ENCODE measurements at places on chromosomes 11 and 22.

DNA sequence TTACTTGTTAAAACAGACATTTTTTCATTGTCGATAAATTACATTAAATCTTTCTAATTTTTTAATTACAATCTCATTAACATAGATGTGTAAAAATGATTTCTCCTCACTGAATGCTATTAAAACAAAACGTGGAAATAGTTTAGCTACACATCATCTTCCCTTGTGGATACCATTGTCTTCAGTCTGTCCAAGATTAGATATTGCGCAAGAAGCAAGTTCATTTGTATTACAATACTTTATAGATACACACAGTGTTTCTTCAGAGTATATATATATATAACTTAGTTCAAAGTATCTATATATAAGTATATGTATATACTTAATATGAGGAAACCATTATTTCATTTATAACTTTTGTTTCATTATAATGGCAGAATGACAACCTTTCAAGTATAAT, 883.3 kb upstream of the CNTN5 start:
- no peak for DNase-seq

- DNase-seq: no peak
Observed at GRCh38 chr11:71112454-71112853, 139.9 kb downstream of the SHANK2 start.

- no peak for DNase-seq
Observed at GRCh38 chr22:39655831-39656230, 85.3 kb downstream of the CACNA1I start.

DNA sequence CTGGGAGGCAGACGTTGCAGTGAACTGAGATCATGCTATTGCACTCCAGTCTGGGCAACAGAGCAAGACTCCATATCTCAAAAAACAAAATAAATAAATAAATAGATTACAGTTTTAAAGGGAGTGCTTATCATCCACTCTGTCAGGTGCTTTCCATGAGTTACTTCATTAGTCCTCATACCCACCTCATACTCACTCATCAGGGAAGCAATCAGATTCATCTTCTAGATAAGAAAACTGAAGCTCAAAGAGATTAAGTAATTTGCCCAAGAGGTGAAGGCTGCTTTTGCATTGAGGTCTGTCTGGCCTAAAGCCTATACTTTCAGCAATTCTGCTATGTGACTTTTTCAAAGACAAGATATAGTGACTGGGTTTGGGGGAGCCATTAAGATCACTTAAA, 101.0 kb downstream of the RASSF10 start:
- DNase-seq: no peak

- DNase-seq: no peak
Observed at GRCh38 chr22:40081662-40082061, 86.9 kb downstream of the FAM83F start.

- peak; percentile 9 for DNase-seq
Observed at GRCh38 chr11:68839911-68840641, 1.6 kb downstream of the CPT1A start.

DNA sequence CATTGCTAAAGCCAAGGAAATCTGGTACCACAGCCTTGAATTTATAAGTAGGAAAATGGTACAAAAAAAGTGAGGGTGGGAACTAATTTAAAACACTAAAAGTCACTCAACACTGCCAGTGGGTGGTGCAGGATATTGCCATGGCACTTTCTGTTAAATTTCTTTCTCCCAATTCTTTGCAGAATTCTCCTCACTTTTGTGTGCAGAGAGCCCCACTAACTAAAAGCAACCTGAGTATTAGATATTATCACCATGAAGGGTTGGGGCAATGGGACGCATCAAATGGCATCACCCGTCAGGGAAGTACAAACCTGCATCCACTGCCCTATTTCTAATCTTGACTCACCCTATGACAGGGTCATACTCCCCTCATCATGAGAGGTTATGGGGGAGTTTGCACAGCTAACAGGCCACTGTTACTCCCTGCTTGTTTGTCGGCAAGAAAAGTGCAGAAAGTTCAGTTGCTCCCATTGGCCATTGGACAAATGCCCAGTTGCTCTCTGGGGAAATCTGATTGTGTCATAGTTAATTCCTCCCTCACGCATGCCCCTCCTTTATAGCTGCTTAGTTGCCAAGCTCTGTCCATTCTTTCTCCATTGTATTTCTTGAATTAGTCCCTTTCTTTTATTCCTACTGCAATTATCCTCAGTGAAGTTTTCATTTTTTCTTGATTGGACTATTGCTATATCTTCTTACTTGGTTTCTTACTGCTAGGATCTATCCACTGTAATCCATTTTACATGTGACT, 93.8 kb upstream of the BLID start:
- DNase-seq: no peak

- no peak for DNase-seq
Observed at GRCh38 chr22:43971112-43971511, 15.9 kb downstream of the SAMM50 start.

DNA sequence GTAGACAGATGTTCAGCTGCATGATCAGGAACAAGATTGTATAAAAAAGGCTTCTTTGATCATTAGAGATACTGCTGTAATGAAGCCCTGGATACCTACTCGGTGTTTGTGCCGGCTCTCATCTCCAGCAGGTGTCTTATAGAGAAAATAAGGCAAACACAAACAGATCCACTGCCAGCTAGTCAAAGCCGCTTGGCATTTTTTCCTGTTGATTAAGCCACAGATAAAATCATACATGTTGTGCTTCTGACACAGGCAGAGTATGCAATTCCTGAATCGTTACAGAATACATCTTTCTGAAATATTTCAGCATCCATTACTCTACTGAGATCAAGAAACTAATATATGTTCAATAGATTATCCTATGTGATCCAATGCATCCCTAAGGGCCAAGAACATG, 206.9 kb downstream of the CADM1 start:
- no peak for DNase-seq

DNA sequence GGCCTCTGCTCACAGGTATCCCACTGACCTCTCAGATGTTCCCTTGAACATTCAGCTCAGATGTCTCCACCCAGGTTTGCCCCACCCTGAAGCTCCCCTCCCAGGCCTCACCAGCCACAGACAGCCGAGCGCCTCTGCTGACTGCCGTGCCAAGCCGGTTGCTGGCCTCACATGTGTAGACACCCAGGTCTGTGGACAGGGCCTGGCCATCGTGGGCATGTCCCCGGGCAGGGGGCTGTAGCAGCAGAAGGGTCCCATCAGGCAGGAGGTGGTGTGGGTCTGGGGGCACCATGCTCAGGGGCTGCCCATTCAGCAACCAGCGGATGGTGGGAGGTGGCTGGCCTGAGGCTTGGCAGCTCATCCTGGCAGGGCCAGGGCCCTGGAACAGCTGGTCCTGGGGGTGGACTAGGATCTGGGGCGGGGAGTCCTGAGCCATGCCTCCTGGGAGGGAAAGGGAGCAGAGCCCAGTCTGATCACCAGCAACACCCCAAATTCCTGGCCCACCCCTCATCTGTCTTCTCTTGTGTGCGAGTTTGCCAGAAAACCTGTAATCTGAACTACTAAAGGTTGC, 759 bp downstream of the ROBO4 start:
- no peak for DNase-seq

GRCh38 chr22:30245985-30246813, at the start of gene LIF:
Gene LIF, minus strand, starts transcription at chr22:30246759. Its CDS starts 64 bp downstream, at chr22:30246695.
- peak; percentile 28 for DNase-seq

DNA sequence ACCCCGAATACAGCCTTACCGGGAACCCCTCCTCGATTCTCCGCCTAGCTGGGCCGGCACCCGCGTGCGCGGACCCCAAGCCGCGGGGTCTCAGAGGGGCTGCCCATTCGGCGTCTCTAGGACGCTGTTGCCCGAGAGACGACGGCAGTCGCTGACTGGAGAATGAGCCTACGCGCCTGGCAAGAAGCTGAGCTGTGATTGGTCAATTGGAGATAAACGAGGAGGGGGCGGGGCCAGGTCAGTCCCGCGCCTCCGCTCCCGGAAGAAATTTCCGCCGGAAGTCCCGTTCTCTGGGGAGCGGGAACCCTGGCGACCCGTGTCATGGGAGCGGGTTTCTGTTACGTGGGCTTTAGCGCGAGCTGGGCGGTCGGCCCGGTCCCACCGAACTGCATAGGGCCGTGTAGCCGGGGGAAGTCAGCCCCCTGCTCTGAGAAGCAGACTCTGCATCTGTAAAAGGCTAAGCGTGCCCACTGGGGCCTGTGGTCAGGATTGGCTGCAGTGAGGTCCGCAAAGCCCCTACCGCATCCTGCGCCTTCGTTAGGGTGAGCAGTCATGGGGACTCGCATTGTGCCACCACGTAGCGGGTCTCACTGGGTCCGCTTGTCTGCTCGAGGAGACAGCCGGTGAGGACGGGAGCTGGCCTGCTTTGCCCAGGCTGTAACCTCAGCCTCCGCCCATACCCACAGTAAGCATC, at the start of gene EFCAB6:
EFCAB6 (minus strand) TSS at position 157 of the 694 bp plus-strand sequence. CDS start 29,987 bp downstream, outside the sequence.
- DNase-seq: peak; percentile 80

GRCh38 chr11:134253188-134253993, at the start of the genes ACAD8 and THYN1:
Gene ACAD8, plus strand, starts transcription at chr11:134253568. Its CDS starts 33 bp downstream, at chr11:134253601.
Gene THYN1, minus strand, starts transcription at chr11:134253352. Its CDS starts 470 bp downstream, at chr11:134252882.
- DNase-seq: peak; percentile 93

GRCh38 chr11:33633251-33634003, 67.2 kb downstream of the C11orf91 start:
- DNase-seq: no peak

All from activated effector memory CD4-positive, alpha-beta T cell treated with Interleukin-2 at 50 U/mL for 16 hours (primary cell).